ENCODE measurements at places on chromosomes 1 and 21. TPM values are rescaled to one million over a fixed set of nuclear protein-coding genes. Genes with fewer than 3 reads are reported as not detected.

The ILDR2 gene
- not detected for polyA plus RNA-seq

The PRR9 gene
- not detected for polyA plus RNA-seq

The SPATA46 gene
- polyA plus RNA-seq: not detected

The MTARC2 gene
- polyA plus RNA-seq: 11.4 TPM

The DNASE2B gene
- not detected for polyA plus RNA-seq

The MAP10 gene
- 1.3 TPM for polyA plus RNA-seq

The RGS8 gene
- not detected for polyA plus RNA-seq

The FNDC10 gene
- polyA plus RNA-seq: not detected

The DCST1 gene
- not detected for polyA plus RNA-seq

The CELA3A gene
- polyA plus RNA-seq: not detected

The TRIM67 gene
- not detected for polyA plus RNA-seq

The FABP3 gene
- not detected for polyA plus RNA-seq

The SLAMF7 gene
- 26.8 TPM for polyA plus RNA-seq

The KANK4 gene
- not detected for polyA plus RNA-seq

The DNAI4 gene
- 0.48 TPM for polyA plus RNA-seq

The LORICRIN gene
- not detected for polyA plus RNA-seq

The FLG2 gene
- polyA plus RNA-seq: not detected

The DDX59 gene
- polyA plus RNA-seq: 19.1 TPM

The F3 gene
- not detected for polyA plus RNA-seq

The PDC gene
- not detected for polyA plus RNA-seq

The CD53 gene
- 1,279 TPM for polyA plus RNA-seq

The SPRR2E gene
- polyA plus RNA-seq: not detected

The HUNK gene
- not detected for polyA plus RNA-seq

The SYTL1 gene
- polyA plus RNA-seq: 130 TPM

The MX2 gene
- polyA plus RNA-seq: 36.6 TPM

The GBP4 gene
- polyA plus RNA-seq: 10.1 TPM
